Stimulated activated naive B cell treated with anti-CD40 and anti-IgM and Interleukin-4, amounts not matched to agents 10 μg/mL and 1 μg/mL and 100 μg/mL, for 72 hours (primary cell): ENCODE measurements at places on chromosomes 7 and 10.

DNA sequence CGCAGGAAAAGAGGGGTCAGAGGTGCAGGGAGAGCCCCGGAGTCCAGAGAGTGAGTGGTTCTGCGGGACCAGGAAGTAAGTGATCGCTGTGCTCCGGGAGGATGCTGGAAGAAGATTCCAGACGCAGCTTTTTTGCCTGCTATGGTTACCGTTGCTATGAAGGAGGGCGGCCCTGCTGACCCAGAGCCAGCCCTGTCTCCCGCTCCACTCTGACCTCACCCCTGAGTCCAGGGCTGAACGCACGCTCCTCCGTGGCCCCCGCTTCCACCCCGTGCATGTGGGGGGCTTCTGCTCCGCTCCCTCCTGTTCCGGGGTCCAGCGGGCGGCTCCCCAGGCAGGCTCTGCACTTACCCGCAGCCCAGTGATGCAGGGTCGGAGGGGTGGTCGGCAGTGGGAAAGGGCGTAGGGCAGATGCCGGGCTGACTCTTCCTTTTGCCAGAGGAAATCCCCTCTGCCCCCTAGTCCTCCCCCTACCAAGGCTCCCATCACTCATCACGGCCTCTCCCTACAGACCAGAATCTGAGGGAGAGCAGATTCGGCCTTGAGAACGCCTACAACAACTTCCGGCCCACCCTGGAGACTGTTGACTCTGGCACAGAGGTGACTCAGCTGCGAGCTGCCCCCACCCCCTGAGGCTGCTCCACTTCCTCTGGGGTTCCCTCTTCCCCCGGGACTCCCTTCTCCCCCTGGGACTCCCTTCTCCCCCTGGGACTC is 2.7 kb upstream of the MUC17 start:
- peak; percentile 60 for DNase-seq

DNA sequence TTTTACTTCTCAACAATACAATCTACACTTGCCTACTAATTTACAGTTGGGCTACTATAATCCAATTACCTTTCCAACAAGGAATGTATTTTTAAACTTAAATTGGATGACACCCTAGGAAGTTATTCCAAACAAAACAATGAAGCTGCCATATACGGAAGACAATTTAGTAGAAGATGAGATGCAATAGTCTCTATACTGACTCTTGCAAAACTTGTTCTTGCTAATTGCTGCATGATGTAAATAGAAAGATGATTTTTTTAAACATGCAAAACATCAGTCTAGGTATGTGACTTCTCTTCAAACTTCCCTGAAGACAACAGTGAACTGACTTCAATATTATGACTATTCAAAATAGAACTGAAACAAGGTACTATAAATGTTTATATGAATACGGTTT is 17.6 kb downstream of the NT5C3A start:
- DNase-seq, result no peak

DNA sequence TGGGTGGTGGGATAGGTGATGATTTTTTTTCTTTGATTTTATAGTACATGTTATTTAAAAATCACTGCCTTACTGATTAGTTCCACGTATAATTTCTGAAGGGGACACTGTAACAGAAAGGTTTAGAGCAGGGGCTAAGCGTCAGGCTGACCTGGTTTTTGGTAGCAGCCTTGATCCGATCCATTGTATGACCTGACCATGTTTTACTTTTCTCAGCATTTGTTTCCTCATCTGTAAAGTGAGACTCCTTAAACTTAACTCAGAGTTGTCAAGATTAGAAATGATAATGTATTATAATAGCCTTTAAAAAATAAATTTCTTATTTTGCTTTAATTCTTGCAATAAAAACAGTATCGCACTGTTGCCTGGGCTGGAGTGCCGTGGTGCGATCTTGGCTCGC is 23.6 kb downstream of the INPP5F start:
- DNase-seq, result no peak

DNA sequence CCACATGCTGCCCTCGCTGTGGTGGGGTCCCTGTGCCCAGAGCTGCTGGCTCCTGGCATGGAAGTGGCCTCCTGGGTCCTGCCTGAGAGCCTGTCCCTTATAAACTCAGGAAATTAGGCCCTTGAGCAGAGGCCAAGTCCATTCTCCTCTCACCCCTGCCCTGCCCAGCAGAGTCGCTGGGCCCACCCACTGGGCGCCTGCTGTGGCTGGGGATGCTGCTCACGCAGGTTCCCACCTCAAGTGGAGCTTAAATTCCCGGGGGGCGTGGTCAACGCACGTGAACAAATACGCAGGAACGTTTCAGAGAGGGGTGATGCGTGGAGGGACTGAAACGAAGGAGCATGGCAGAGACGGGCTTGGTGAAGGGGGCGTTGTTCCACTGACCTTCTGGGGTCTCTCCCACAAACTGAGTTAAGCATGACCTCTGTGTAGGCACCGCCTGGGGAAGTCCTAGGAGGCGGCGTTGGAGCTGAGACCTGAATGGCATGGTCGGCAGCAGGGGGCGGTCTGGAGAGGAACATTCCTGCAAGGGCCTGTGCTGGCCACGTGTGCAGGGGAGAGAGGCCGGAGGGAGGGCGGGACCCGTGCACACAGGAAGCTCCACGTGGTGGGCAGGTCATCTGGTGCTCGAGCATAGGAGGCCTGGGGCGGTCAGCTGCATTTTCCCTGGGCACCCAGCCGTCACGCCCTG is 27.9 kb downstream of the FAM20C start:
- DNase-seq, result no peak

DNA sequence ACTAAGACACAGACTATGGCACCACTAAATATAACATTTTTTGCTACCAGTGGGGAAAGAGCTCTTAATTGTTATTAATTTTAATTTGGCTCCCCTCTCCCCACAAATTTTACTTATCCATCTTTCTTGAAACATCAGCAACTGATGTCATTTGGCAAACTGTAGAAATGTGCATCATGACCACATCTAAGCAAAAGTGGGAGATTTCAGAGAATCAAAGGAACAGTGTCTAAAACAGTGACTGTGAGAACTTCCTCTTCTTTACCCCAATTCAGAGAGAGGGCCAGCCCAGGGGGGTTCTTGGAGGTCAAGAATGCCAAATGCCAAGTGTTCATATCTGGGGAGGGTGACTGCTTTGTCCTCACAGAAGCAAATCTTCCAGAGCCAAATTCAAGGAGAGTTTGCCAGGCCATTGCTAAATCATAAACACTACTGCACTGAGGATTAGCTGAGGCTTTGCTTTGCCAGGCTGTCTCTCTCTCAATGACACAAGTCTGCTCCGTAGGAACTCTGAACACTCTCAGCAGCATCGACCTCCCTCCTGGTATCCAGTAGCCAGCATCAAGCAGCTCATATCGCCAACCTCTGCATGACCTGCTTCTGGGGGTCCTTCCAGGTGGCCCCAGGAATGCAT is 65.6 kb downstream of the ITIH5 start:
- DNase-seq, result no peak

- no peak for DNase-seq
These were observed 177.0 kb downstream of the AUTS2 start for GRCh38 chr7:69775231-69775771.
